Calu3 (cell line): ENCODE measurements at places on chromosomes 5 and 9.

DNA sequence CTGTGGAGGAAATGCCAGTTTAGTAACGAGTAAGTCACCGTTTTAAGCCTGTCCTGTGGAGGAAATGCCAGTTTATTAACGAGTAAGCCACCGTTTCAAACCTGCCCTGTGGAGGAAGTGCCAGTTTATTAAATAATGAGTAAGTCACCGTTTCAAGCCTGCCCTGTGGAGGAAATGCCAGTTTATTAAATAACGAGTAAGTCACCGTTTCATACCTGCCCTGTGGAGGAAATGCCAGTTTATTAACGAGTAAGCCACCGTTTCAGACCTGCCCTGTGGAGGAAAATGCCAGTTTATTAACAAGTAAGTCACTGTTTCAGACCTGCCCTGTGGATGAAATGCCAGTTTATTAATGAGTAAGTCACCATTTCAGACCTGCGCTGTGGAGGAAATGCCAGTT lies 18.9 kb upstream of the PDCD6 start:
- DNase-seq: no peak

DNA sequence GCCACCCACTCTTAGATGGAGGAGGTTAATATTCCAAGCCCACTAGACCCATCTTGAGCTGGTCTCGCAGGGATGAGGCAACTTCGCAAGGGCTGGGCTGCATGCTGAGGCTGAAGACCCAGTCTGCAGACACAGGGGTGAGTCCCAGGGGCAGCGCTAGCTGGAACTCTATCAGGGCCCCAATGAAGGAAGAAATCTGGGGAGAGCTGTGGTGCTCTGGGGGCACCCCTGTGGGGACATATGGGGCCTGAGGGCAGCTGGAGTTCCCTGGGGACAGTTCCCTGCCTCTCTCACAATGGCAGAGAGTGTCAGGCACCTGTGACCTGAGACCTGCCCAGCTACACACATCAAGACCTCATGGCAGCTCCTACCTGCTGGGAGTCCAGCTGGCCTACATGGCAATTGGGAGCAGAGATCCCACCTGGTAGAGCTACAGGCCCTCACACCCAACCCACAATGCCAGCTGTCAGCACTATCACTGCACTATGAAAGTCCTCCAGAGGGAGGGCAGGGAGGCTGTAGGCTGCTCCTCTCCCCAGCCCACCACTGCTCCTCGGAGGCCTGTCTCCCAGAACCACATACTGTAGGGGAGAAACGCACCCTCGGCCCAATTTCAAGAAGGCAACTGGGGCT lies 202.2 kb downstream of the GABBR2 start:
- no peak for DNase-seq

GRCh38 chr5:178284996-178285395 lies 52.4 kb upstream of the PHYKPL start:
- no peak for DNase-seq

DNA sequence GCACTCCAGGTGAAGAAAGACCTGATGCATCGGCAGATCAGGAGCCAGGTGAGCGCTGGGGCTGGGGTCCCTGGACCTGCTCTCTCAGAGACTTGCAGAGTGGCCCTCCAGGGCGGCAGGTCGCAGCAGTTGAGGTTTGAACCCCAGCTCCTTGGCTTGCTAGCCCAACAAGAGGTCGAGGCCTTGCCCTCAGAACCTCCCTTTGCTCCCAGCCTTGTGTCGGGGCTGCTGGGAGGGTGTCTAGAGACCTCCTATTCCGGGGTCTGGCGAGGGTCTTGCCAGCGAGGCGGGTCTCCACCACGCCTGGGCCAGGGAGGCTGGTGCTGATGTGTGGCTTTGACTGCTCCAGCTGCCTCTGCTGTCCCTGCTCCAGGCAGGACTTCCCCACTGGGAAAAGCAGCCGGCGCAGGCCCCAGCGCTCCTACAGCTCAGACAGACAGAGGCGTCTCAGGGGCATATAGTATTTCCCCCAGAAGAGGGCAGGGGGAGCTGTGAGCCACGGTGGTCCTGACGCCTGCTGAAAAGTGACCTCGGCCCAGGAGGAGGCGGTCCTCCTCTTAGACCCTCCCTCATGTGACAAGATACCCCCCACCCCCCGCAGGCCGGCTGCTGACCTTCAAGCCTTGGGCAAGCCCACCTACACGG lies 38.3 kb downstream of the LRSAM1 start:
- DNase-seq: no peak

DNA sequence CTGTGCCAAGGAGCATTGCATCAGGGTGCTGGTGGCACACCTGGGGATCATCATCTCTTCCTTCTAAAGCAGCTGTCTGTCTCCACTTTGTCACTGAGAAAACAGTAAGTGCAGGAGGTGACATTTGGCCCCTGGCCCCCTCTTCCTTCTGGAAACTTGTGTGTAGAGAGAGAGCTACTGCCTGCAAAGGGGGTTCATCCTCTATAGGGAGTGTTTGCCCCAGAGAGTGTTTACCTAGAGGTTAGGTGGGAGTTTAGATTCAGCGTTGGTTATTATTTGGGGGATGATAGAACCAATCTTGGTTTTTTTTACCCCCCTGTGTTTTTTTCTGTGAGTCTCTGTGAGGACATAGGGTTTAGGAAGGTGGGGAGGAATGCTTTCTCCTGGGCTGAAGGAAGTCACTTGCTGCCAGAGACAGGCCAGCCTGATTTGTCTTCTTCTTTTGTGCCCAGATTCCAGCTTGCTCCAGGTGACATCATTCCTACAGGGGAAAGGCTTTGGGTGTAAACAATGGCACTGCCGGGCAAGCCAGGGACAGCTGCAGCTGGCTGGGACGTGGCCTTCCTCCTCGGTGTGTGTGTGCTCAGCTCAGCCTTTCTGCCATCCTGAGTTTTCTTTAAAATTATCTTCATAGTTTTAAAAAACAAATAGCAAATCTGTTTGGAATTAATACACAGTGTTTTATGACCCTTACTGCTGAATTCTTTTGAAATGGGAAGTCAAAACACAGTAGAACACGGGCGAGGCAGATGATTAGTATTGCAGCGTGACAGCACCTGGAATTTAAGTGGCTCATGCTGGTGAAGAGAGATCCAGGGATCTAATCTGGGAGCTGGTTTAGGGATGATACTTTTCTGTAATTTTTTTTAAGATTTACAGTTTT lies 24.5 kb downstream of the PRRC2B start:
- no peak for DNase-seq

GRCh38 chr9:33193818-33194217 lies 26.7 kb upstream of the B4GALT1 start:
- DNase-seq: no peak

DNA sequence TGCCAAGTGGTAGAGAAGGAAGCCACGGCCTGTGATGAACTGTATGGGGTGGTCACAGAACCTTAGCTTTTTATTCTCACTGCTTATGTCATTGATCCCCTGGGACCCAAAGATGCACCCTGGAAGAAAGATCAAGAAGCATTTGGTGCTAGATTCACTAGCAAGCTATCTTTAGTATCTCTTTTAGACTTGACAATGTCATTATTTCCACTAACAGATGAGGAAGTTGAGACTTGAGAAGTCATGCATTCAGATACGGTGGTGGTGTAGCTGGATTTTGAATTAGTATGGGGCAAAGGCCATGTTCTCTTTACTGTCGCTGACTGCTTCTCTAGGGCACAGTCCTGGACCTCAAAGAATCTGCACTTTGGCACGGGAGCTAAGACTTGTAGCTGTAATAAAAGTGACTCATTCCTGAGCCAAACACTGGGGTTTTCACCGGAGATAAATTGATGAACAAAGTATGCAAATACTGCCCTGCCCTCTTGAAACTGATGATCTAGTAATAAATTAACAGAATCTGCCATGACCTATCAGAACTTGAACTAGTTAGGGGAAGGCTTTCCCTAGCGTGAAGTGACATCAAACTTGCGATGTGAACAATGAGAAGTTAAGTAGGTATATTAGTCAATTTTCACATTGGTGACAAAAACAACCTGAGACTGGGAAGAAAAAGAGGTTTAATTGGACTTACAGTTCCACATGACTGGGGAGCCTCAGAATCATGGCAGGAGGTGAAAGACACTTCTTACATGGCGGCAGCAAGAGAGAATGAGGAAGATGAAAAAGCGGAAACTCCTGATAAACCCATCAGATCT lies 5.4 kb downstream of the GDA start:
- peak; percentile 44 for DNase-seq

GRCh38 chr5:142421621-142422397 lies 97.0 kb upstream of the SPRY4 start:
- DNase-seq: no peak

DNA sequence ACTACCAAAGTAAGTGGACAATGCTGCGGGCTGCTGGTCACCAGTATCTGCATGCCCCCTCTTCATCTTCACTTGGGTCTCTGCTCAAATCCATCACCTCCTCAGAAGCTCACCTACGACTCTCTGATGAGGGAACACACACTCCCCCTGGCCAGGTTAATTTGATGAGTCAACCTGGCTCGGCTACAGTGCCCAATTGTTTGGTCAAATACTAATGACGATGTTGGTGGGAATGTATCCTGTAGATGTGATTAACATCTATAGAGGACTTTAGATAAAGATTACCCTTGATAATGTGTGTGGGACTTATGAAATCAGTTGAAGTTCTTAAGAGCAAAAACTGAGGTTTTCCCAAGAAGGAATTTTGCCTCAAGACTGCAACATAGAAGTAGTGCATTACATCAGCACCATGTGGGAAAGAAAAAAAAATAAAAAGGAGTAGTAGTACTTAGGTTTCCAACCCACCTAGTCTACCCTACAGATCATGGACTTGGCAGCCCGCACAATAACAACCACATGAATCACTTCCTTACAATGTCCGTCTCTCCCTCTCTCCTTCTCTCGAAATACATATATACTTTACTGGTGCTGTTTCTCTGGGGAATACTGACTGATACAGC lies 467.3 kb downstream of the DNAH5 start:
- DNase-seq: no peak

DNA sequence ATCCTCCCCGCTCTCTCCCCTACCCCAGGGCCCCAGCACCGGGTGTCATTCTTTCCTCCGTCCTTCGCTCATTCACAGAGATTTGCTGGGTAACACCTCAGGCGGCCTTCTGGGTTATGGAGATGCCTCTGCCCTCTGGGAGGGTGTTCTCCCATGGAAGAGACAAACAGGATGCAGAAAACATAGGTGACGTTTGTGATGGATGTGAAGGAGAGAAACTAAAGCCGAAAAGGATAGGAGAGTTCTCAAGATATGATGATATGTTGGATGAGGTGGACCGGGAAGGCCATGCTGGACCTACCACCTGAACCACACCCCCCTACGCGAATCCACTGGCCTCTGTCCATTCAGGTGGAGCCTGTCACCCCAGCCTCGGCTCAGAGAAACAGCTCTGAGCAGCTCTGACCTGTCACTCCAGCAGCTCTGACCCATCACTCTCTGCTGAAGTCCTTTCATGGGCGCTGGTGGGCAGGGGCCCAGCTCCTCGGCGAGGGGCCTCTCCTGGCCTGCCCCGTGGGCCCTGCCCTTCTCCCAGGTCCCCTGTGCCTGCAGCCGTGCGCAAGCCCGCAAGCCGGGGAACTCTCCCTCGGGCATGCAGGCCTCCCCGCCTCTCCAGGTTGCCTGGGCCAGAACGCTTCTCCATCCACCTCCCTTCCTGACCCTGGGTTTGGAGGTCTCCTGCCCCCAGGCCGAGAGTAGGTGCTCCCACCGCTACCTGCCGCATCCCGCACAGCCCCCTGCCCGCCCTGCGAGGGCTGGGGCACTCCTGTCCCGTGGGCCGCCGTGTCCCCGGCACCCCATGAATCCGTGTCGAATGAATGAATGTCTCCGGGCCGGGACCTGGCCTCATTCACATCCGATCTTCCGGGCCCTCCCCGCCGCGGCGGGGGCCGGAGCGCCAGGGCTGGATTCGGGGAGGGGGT lies 717 bp upstream of the NCS1 start:
- DNase-seq: no peak

GRCh38 chr5:131751506-131751905 lies 45.3 kb downstream of the FNIP1 start:
- DNase-seq: no peak

GRCh38 chr9:113956901-113957300 lies 80.8 kb downstream of the ZNF618 start:
- DNase-seq: no peak

DNA sequence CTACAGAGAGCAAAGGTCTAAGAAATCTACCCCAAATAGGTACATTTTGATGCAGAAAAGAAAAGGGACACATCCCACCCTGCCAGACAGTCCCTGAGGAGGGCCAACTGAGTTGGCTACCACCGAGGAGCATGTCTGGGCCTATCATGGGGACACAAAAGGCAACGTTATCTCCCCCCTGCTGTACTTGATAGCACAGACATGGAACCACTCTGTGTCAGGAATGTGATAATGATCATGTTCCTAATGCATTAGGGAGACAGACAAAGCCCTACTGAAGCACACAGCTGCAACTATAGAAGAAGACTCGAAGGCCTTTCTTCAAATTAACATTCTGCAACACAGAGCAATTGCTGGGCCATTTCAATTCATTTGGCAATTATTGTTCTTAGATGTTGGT lies 84.5 kb downstream of the ENC1 start:
- DNase-seq: no peak

DNA sequence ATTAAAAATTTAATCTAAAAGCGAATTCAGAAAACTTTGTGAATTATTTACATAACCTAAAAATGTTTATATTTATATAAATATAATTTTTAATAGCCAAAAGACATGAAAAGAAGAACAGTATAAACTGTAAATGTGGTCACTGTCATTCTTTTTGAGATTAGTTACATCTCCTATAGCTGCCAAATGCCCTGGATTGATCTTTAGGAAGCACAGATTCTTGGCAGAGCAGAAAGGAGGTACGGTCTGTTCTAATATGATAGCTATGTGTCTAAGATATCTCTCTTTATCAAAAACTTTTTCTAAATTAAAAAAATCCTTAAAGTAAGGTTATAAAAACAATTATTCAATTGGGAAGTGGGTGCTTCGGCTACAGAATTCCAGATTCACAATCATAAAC lies 151.0 kb downstream of the LPAR1 start:
- no peak for DNase-seq

DNA sequence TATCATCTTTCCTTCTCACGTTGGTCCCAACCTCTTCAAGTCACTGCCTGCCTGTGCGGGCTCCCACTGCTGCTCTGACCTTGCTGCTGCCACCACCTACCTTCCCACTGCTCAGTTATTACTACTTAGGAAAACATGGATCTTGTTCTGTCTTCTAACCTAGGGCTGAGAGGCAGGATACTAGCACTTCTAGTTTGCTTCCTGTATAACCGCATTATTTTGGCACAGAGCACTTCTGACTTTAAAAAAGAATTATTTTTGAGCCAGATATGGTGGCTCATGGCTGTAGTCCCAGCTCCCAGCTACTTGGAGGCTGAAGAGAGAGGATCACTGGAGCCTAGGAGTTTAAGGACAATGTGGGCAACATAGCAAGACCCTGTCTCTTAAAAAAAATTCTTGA lies 135.4 kb upstream of the GNA14 start:
- DNase-seq: no peak

GRCh38 chr5:31935496-31936369 lies 238.4 kb downstream of the GOLPH3 start:
- DNase-seq: no peak

GRCh38 chr5:181190711-181191525 lies 14.1 kb downstream of the TRIM7 start:
- DNase-seq: peak; percentile 59

GRCh38 chr5:106171132-106171531 lies 1499.6 kb downstream of the EFNA5 start:
- DNase-seq: no peak
